Activated naive CD4-positive, alpha-beta T cell treated with anti-CD3 and anti-CD28 coated beads, Interleukin-2, amount 50 U/mL, for 16 hours (primary cell): ENCODE measurements at places on chromosomes 5 and 9.
A peak's percentile ranks its signal among the peaks of the same experiment; 100 is the strongest.

DNA sequence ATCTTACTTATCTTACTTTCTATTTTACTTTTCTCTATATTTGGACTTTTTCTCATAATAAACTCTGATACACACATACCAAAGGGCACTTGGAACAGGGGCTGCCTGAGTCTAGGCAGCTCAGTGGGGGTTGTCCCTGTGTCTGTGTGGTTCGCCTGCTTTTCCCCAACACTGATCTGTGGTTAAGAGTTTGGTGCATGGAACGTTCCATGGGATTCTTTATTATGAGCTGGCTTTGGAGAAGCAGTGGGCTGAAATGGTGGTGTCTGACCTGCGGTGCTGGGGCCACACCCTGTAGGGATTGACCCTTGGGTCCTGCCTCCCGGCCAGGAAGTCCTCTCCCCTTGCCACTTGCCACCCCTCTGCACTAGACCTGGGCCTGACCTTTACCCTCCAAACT is 47.4 kb downstream of the ANKRD33B start:
- DNase-seq: no peak

GRCh38 chr9:132506977-132507669 is 75.3 kb upstream of the BARHL1 start:
- no peak for DNase-seq

- DNase-seq: no peak
Observed at GRCh38 chr9:33489066-33489465, 15.3 kb upstream of the NOL6 start.

DNA sequence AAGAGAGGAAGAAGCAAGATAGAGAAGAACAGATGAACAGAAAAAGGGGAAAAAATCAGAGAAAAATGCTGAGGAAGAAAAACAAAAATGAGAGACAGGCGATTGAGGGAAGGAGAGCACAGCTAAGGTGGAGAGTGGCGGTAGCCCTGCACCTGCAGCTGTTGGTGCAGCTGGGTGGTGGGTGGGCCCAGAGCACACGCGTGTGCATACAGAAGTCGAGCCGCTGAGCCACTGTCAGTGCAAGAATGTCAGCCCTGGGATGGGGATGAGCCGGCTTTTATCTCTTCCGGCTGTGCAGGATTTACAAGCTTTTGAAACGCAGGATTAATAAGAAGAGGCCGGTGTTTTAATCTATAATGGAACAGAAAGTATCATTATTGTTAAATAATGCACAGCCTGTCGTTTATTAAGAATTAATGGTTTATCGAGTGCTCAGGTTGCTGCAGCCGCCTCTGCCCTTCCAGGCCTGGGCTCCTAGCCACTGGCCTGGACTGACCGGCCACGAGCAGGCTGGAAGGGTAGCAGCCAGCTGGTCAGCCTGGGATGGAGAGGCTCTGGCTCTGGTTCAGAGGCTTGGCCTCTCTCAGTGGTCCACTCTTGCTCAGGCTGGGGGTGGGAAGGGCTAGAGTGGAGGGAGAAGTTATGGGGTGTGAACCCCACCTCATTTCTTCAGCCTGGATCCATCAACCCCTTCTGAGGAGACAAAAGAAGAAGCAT is 68.7 kb downstream of the PCDH1 start:
- no peak for DNase-seq

- DNase-seq: peak; percentile 89
Observed at GRCh38 chr9:129202613-129203555, 24.8 kb upstream of the IER5L start.

DNA sequence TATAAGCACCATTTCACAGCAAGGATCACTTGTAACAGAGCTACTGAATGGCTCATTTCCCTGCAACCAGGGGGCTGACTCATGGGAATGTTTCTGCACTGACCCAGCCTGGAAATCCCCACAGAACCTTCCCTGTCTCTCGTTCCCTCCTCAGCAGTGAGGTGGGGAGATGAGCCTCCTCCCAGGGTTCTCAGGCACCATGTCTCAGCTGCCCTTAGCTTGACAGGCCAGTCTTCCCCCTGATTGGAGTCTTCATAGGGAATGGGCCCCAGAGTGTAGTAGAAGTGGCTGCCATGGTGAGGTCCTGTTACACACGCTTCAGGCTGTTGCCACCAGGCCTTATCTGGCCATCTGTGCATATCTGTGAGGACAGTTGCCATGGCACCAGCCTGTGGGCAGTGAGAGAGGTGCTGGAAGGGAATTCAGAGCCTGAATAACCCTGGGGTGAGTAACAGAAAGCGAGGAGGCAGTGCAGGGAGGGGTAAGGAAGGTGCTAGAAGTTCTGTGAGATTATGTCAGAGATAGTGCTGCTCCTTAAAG is 324.4 kb downstream of the ENC1 start:
- no peak for DNase-seq

- DNase-seq: no peak
Observed at GRCh38 chr9:122159925-122160246, 178 bp downstream of the MORN5 start.

GRCh38 chr5:57209316-57210040 is 35.6 kb downstream of the GPBP1 start:
- no peak for DNase-seq

DNA sequence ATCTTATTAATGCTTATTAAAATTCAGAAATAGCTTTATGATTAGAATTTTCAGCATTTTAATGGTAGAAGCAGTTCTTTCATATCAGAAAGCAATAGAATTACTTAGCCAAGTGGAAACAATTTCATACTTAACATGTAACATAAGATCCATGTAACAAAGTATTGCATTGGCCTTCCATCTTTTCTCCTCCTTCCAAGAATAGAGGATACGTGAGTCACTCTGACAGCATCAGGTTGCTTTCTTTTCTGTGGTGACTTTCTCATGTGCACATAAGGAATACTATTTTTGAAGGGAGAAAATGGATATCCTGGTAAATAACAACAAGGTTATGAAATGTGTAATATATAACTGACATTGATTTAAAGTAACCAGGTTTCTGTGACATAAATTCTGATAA is 272.2 kb downstream of the ANXA1 start:
- DNase-seq: no peak

GRCh38 chr9:37639109-37639762 is 11.5 kb upstream of the FRMPD1 start:
- DNase-seq: no peak

DNA sequence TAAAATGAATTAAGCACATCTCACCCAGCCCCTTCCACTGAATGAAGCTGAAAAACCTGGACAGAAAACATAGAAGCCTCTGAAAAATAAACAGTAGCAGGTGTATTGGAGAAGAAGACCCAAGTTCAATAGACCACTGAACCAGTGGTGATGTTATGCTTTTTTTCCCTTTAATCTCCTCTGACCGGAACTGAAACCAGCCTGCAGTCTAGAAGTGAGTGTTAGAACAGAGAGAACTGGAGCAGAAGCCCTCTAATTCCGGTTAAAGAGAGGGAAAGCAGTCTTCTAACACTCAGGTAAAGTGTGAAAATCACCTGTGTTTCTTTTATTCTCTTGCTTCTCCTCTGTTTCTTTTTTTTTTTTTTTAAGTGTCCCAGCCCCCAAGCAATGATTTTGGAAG is 83.5 kb upstream of the CCL21 start:
- DNase-seq: no peak

DNA sequence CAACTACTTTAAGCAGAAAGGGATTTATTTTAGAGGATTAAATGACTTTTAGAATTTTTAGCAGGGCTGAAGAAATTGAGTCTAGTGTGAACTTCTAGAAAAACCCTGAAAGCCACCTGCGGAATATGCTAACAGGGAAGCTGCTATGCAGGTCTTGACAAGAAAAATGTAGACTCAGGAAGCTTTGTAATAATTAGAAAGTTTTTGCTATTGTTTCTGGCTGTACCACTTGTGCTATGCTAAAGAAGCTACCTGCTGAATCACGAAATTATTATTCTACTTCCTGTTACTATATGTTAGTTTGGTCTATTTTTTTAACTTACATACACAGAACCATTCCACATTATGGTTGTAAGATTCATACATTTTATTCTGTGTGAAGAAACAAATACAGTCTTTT is 74.0 kb upstream of the CHSY3 start:
- no peak for DNase-seq
